Stimulated activated CD4-positive, alpha-beta T cell treated with anti-CD3 and anti-CD28 coated beads, Interleukin-4, amount 100 ng/mL, for 1 hour (primary cell): ENCODE measurements at places on chromosomes 1 and 21.

- no peak for DNase-seq
Measured at GRCh38 chr1:198162091-198162767, 5.4 kb downstream of the NEK7 start.

- DNase-seq, result no peak
Measured at GRCh38 chr21:42200906-42201614, 17.9 kb upstream of the ABCG1 start.

DNA sequence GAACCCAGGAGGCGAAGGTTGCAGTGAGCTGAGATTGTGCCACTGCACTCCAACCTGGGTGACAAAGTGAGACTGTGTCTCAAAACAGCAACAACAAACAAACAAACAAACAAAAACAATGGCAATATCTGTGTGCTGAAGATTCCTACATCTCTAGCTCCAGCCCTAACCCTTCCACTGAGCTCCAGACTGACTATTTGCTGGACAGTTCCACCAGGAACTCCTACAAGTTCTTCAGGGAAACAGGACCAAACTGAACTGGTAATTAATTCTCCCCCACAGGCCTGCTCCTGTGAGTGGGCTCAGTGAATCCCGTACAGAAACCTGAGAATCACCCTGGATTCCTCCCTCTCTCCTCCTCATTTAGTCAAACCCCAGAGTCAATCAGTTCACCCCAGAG, 1.5 kb downstream of the SERPINC1 start:
- no peak for DNase-seq

DNA sequence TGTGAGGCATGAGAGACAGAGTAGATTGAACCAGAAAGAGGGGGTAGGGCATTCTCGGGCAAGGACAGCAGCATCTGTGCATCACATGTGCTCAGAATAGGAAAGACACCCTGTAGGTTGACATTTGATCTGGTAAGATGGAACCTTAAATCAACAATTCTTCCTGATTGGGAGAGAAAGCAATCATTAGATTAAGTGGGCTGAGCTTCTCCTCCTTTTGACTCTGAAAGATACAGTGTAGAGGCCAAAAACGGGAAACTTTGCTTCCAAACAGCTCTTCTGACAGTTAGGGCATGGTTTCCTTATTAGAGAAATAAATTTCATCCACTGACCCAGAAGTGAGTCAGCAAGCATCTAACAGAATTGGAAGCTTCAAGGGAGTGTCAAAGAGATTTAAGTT, 9.7 kb downstream of the KIF14 start:
- DNase-seq, result no peak

DNA sequence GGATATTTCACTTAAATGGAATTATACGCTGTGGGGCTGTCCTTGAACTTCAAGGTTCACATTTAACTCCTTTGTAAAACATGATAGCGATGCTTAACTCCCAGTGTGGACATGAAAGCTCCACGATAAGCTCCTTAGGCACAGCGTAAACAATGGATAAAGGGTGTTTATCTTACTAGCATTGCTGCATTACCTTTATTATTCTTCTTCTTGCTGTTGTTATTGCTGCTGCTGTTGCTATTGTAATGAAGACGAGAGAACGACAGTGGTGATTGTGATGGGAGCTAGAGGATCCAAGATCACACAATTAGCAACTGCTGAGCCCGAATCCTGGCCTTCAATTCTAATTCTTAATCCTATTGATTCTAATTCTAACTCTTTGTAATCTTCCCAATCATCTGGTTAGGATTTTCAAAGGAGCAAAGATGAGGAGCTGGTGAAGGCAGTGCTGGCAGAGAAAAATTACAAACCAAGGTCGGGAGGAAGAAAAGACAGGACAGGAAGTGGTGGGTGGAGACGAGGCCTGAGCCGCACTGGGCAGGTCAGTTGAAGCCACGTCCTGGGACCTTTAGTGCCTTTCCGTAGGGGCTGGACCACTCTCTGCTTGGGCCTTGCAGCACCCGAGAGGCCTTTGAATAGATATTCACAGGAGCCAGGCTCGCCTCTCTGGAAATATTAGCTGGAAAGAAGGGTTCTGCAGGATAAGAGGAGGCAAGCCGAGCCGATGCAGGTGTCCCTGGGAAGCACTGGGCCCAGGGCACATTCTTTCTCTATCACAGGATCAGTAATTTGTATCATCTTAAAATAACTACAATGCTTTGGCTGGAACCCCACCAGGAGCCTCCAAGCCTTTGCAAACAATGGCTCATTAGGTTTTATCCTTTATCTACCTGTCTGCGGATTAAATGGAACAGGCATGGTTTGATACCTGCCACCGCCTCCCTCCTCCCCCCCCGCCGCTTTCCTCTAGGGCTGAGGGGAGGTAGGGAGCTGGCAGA, 571.6 kb downstream of the AJAP1 start:
- no peak for DNase-seq

DNA sequence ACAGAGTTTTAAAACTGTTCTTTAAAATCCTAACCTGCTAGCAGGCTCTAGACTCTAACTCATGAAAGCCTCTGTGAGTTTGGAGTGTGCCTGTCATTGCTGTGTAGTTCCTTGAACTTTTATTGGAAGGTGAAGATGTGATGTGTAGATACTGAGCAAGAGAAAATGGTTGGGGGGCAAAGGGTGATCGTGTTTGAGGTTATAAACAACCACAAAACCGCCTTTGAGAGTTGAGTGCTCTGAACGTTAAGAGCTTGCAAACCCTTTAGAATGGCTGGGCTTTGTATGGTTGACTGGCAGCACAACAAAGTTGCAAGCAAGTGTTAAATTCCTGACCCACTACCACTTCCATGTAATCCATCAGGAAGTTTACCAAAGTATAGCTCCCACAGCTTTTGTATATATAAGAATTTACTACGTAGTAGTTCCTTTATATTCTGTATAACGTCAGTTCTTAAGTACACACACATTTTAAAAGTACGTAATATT, 19.6 kb downstream of the BACE2 start:
- no peak for DNase-seq

- no peak for DNase-seq
Measured at GRCh38 chr1:44973645-44974044, 12.8 kb downstream of the EIF2B3 start.

- no peak for DNase-seq
Measured at GRCh38 chr1:186689907-186690306, 9.7 kb upstream of the PTGS2 start.

- DNase-seq, result no peak
Measured at GRCh38 chr1:87508247-87508787, 179.6 kb downstream of the LMO4 start.

GRCh38 chr1:35768350-35769187, 1.2 kb downstream of the CLSPN start:
- DNase-seq, result no peak

DNA sequence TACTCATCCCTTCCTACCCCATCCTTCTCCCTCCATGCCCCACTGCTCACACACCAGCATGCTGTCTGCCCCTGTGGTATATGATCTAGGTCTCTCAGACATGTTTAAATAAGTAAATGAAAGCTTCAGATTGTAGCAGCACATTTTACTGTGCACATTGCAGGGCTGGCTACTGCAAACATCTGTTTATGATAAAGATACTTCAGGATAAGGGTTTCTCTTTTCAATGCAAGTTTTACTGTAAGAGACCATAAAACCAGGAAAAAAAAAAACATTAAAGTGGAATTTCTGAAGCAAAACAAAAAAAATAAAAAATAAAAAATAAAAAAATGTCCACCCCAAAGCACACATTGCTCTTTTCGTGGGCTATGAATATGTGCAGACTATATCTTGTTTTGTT, 184.4 kb downstream of the USH2A start:
- no peak for DNase-seq

- DNase-seq, result no peak
Measured at GRCh38 chr1:202158810-202159533, 1.4 kb downstream of the PTPN7 start.

DNA sequence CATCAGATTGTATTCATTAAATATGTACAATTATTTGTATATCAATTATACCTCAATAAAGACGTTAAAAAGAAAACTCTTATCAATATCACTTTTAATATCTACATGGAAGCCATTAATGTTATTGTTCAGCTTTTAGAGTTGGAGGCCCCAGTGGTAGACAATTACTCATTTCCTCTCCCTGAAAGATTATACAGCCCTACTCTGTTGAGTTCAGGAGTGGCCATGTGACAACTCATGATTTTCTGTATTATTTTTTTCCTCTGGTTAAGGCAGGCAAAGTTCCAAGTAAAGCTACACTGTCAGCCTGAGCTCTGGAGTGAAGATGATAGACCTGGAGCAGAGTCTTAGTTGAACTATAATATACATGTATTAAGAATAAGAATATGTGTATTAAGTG, 247.9 kb upstream of the B3GALT2 start:
- DNase-seq, result no peak

- no peak for DNase-seq
Measured at GRCh38 chr21:41974752-41975053, 20.9 kb upstream of the C2CD2 start.

GRCh38 chr1:87044840-87045239, 130.4 kb downstream of the HS2ST1 start:
- DNase-seq, result no peak

GRCh38 chr1:110722807-110723206, 48.1 kb upstream of the KCNA3 start:
- no peak for DNase-seq

GRCh38 chr1:31665234-31665878, 20.7 kb upstream of the PEF1 start:
- no peak for DNase-seq

GRCh38 chr1:91611483-91611917, 110.8 kb downstream of the CDC7 start:
- DNase-seq, result no peak

DNA sequence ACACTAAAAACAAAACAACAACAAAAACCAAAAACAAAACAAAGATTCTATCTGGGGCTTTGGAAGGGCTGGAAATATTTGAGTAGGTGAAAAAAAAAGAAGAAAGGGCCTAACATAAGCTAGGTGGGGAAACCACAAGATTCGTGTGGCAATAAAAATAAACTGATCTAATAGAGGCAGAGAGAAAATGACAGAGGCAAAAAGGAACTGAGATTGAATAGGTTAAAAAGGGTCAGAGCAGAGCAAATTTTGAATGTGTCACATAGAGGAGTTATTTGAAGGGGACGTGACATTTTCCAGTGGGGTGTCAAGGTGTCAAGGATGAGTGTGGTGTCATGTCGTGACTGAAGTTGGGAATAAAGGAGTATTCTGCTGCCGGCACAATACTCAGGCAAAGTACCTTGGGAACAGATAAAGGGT, 65.2 kb upstream of the RALGPS2 start:
- DNase-seq, result no peak

GRCh38 chr1:61376151-61376550, 293.8 kb downstream of the NFIA start:
- DNase-seq, result no peak

- DNase-seq, result peak; percentile 82
Measured at GRCh38 chr1:112718691-112719418, 3.7 kb upstream of the PPM1J start.

- DNase-seq, result no peak
Measured at GRCh38 chr1:86430376-86430775, 6.4 kb downstream of the CLCA2 start.

DNA sequence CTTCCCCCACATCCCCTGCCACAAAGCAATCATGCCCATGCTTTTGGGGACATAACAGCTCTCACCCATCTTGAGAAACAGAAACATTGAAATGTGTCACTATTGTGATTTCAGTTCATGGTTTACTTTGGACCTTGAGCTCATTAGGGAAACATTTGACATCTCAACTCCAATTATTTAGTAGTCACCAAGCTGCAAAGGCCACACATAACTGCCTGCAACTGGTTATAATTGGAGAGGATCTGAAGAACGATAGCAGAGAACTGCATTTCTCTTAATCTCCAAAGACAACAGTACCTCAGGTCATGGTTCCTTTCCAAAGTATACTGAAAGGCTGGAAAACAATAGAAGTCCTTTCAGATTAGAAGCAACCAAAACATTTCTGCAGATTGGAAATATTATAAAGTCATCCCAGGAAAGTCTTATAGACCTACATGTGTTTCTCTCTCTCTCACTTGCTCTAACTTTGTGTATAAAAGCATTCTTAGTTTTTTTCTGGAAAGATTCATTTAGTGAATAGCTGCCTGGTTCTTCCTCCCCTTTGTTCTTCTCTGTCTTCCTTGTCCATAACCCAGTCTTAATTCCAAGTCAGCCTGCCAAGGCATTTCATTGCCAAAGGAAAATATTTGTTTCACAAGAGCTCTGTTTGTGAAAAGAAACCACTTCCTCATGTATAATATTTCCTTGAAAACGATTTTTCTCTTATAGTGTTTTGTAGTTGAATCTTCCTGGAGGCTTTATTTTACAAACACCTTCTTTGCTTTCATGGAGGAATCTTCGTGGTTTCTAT, 426.8 kb downstream of the ADGRL2 start:
- no peak for DNase-seq

- DNase-seq, result no peak
Measured at GRCh38 chr1:14844356-14844755, 245.9 kb downstream of the KAZN start.

- no peak for DNase-seq
Measured at GRCh38 chr1:179156026-179156425, 73.5 kb downstream of the ABL2 start.

- no peak for DNase-seq
Measured at GRCh38 chr21:31339721-31340120, 4.3 kb downstream of the TIAM1 start.

DNA sequence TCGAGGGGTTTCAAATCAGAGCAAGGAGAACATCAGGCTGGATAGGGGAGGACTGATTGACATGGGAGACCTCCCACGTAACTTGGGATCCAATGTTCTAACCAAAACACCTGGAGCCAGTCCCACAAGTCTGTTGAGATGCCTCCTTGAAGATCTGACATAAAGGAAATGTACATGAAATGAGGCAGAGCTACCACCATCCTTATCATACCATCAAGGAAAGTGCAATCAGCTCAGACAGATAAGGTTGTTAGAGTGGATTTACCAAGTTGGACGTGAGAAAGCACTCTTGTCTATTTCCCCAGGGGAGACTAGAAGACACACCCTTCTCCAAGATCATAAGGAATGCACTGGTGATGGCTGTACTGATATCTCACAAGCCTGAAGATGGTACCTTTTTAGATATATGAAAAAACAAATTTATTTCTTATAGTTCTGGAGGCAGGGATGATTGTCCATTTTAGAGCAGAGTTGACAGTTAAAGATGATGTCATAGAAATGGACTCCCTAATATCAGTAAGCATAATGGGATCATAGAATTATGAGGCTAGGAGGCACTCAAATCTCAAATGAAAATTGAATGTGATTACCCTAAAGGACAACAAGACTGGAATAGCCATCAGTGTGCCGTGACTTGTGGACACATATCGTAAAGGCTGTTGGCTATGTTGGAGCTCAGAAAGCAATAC, 129.1 kb upstream of the RAB4A start:
- no peak for DNase-seq

DNA sequence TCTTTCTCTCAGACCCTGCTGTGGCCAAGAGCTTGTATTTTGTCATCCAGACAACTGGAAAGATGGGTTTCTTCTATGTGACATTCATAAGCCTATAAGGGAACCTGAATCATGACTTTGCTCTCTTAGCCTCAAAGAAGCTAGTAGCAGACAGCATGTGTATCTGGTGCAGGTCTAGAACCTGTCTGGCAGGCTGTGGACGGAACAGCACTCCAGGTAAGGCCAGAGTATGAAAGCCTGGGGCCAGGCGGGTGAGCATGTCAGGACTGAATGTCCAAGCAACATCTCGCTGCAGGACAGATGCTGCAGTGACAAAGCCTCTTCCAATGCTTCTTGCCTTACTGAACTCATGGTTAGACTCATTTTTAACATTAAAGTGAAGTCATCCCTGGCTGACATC, 32.8 kb downstream of the AKNAD1 start:
- DNase-seq, result no peak
